Endothelial cell of umbilical vein (primary cell): ENCODE measurements at places on chromosomes 7 and 10.
A peak's percentile ranks its signal among the peaks of the same experiment; 100 is the strongest.

- DNase-seq, result no peak
These were observed 961.8 kb upstream of the CELF2 start for GRCh38 chr10:10055656-10056442.

DNA sequence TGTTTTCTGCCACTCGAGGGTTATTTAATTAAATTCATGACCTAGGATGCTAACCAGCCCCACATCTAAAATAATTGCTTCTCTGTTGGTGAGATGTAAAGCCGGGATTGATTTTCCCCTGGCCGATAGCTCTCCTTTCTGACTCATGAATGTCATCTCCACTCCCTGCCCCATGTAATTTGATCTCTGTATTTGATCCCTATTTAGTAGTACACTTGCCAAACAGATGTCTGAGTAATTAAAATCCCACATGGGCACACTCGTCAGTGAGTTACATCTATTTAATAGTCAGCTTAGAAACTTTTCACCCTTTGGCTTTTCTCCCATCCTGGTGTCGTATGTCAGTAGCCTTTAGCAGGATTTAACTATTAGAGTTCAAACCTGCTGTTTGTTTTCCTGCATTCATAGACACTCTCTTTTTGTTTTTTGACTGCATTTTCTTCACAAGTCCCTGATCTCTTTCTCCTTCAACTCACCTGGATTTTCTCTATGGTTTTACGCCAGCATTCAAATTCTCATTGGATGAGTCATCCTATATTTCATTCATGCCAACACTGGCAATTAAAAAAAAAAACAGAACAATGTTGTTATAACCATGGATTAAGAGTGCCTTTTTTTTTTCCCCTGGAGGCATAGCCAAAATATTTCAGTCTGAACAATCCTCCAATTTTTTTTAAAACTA is 82.7 kb downstream of the SPAG6 start:
- peak; percentile 77 for DNase-seq

DNA sequence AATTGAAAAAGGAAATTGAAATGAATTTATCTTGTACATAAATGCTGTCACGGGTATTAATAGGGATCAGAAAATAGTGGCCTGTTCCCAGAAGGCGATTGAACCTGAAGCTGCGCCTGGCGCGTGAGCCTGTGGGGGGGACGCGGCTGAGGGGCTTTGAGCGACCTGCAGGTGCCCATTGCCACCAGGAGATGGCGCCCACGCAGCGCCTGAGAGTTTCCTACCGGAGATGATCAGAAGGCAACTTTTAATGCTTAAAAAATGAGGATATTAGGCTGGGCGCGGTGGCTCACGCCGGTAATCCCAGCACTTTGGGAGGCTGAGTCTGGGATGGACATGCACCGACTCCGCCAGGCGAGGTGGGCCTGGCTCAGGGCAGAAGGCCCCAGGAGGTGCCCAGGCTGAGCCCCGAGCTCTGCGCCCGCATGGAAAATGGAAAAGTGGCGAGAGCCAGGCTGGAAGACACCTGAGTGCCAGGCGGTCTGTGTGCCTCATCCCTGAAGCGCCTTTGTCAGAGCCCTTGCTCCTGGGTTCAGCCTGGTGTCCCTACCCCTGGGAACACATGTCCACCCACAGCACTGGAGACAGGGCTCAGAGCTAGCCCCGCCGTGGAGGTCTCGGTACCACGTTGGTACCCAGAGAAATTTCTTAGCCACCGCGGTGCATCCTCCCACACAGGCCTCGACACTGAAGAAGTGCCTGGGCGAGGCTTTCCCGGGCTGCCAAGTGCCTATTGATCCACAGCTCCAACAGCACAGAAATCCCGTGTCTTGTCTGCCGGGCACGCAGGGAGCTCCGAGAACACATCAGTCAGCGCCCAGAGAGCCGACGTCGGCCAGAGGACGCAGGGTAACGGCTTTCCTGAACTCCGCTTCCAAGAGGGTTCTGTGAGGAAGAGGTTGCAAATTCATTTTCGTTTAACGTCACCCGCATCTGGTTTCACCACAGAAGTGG is 117.4 kb downstream of the INPP5A start:
- peak; percentile 68 for DNase-seq

GRCh38 chr7:86629-87028 is 105.7 kb upstream of the FAM20C start:
- DNase-seq, result no peak

DNA sequence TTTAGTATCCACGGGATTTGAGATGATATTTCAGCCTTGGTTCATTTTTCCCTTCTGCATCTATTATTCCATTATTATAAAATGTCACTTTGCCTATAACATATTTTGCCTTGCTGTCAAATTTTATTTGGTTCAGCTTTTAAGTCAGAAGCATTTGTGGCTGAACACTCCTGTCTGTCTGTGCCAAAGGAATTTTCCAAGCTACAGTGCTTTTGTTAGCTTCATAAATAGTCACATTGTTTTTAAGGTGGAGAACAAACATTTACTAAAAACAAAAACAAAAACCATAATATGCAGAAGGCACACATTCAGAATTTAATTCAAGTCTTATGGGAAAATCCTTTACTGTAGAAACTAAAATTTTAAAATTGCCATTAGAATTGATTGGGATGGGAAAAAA is 33.8 kb upstream of the ELMO1 start:
- no peak for DNase-seq

- DNase-seq, result no peak
These were observed 178.7 kb upstream of the GDF10 start for GRCh38 chr10:47121336-47121735.

DNA sequence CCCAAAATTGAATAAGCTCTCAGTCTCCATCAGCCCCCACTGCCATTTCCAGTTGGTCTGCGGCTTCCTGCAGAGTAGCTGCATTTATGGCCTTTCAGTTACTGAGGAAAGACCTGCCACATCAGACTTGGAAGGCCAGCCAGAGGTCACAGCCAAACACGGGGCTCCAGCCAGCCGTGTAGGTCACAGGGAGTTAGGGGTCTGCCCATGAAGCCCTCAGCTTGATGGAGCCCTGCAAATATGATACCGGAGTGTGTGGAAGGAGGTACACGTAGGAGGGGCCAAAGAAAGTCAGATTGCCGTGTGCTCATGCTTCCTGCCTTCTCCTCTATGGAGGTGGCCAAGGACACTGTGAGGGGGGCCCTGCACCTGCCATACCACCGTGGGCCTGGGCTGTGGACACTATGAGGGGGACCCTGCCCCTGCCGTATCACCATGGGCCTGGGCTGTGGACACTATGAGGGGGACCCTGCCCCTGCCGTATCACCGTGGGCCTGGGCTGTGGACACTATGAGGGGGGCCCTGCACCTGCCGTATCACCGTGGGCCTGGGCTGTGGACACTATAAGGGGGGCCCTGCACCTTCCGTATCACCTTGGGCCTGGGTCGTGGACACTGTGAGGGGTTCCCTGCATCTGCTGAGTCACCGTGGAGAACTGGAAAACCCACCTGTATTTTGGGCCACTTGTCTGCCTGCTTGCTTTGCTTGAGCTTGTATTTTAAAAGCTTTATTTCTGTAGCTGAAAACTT is 335.7 kb upstream of the SHH start:
- DNase-seq, result no peak

DNA sequence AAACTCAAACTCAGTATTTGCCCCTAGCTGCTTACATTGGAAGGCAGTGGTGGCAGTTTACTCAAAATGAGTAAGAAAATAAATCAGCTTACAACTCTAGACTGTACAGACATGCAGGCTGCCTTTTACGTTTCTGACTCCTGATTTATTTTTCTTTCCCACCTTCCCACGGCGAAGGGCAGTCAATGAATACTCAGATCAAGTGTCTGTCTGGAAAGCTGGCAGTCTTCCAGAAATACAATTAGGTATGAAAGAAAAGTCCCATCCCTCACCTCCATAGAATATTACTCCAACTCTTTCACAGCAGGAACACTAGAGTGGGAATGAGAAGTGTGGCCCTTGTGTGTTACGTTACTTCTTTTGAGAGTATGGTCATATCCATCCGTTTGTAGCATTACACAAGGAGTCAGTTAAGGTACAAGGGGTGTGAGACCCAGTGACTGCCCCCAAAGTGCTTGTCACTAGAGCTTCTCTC is 1.3 kb upstream of the PAPSS2 start:
- peak; percentile 35 for DNase-seq

- no peak for DNase-seq
These were observed 45.5 kb downstream of the CAMK2B start for GRCh38 chr7:44279731-44280505.

GRCh38 chr10:86642499-86642898 is 11.8 kb upstream of the OPN4 start:
- no peak for DNase-seq

GRCh38 chr7:75732016-75732521 is 6.7 kb downstream of the HIP1 start:
- DNase-seq, result no peak

DNA sequence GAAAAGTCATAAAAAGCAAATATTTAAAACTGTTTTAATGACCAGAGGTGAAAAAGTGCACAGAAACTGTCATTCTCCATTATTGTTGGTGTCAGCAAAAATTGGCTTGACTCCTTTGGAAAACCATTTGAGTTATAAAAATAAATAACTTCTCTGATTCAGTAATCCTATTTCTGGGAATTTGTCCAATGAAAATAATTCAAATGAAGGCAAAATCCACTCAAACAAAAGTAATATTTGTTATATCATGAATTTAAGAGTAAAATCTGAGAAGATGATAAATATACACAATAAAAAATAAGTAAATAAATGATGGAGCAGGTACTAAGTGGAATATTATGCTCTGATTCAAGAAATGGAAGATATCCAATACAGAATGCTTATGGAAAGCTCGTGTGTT is 326.6 kb upstream of the KLF6 start:
- DNase-seq, result peak; percentile 62

DNA sequence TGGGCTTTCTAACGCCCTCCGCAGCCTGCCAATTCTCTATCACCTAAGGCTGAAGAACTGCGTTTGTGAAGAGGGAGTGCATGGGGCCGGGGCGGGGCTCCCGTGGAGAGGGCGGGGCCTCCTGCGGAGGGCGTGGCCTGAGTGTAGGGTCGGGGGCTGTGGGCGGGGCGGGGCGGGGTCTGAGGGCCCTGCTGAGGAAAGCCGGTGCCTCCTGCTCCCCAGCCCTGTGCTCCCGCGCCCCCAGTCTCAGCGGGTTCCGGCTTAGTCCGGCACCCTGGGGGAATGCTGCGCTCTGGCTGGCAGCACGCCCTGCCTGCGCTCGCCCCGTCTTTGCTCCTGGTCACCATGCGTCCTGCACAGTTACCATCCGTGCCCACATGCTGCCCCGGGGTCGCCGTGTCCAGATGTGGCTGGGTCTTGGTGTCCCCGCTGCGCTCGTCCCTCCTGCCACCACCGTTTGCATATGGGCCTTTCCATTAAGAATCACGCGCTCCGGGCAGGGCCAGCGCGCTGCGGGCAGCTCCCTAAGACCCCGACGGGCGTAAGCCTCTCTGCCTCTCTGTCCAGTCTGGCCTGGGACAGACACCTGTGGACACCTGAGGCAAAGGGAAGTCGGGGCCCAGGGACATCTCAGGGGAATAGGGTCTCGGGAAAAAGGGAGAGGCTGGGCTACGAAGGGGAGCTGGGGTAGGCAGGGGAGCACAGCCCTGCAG is 144.0 kb upstream of the RET start:
- DNase-seq, result no peak

DNA sequence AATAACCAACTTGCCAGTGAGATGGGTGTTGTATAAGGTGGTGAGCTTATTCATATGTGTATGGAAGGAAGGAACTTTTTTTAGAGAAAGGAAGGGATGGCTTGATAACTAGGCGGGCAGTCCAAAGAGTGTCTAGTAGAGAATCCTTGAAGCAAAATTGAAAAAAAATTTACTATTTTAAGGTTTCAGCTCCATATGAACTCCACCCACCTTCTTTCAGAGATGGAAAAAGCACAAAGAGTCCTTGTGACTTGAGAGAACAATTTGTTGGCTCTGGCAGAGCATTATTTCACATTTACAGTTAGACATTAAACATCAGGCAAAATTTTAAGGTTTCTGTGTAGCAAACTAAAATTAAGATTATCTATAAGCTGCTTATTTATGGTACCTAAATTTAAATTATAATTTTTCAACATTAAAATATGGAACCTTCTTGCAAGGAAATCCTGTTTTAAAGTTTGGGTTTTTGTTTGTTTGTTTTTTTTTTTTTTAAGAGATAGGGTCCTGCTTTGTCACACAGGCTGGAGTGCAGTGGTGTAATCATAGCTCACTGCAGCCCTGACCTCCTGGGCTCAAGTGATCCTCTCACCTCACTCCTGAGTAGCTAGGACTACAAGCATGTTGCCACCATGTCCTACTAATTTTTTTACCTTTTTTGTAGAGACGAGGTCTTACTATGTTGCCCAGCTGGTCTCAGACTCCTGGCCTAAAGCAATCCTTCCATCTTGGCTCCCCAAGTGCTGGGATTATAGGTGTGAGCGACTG is 12.2 kb downstream of the PTPN12 start:
- no peak for DNase-seq

DNA sequence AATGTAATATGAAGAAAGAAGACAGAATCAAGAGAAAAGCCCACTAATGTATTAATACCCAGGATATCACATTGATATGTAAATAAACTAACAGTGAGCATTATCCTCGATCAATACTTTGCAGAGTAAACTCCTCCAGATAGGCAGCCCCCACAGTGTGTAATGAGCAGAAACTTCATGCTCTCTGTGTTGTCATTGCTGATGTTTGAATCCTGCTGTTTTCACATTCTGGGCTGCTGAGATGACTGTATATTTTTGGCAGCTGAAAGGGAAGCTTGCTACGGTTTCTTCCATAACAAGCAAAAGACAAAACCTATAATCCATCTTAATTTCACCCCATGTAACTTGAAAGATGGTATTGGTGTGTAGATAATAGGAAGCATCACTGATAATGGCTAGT is 15.3 kb upstream of the THSD7A start:
- DNase-seq, result no peak

GRCh38 chr7:26937939-26938623 is 73.7 kb upstream of the SKAP2 start:
- DNase-seq, result no peak

- DNase-seq, result no peak
These were observed 663.2 kb upstream of the ANKRD30A start for GRCh38 chr10:36462194-36462593.

- peak; percentile 79 for DNase-seq
These were observed 228.8 kb downstream of the EXOC4 start for GRCh38 chr7:133481676-133482075.

DNA sequence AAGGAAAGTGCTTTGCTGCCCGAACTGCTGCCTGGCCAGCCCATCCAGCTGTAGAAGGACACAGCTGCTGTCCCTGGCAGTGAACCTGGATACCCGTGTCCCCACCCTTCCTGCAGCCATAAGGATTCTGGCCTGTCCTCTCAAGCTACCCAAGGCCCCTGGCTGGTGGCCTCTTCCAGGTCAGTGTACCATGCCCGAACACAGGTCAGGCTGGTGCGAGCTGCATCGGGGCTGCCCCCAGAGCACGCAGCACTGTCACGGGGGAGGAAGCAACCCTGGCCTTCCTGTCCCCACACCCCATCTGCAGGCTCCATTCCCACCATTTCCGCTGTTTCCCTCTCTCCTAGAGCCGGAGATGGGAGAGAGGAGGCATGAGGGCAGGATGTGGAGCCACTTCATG is 30.5 kb upstream of the PWWP2B start:
- no peak for DNase-seq

DNA sequence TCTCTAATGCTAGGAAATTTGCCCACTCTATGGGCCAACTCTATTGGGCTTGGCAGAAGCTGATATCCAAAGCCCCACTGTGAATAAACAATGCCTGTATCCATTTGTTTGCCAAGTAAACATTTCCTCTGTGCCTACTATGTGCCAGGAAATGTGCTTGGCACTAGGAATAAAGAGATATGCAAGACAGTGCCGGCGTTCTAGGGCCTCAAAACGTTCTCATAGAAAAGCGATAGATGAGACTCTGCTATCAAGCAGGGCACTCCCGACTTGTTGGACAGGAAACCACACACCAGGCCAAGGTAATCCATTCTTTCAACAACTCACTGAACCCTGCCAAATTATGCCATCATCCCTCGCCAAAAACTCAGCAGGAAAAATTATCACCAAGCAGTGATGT is 196.7 kb downstream of the IPMK start:
- no peak for DNase-seq
